ENCODE measurements at places on chromosomes 13 and 19. TPM values are rescaled to one million over a fixed set of nuclear protein-coding genes. Genes with fewer than 3 reads are reported as not detected.

GRCh38 chr13:100514788-100515409, 73.7 kb downstream of the GGACT start:
- no peaks in the 10 kb centered on the region for H3K36me3 ChIP-seq
- H3K4me3 ChIP-seq: no peak overlapping the region
- no peaks in the 10 kb centered on the region for H3K27me3 ChIP-seq
- no peak overlapping the region for H3K27ac ChIP-seq
- no peaks in the 10 kb centered on the region for H3K4me1 ChIP-seq
- peak; percentile 77 for DNase-seq

- no peak overlapping the region for H3K27ac ChIP-seq
- peaks cover 13% of the 10 kb centered on the region for H3K4me1 ChIP-seq
- H3K36me3 ChIP-seq: no peaks in the 10 kb centered on the region
- H3K27me3 ChIP-seq: no peaks in the 10 kb centered on the region
These were observed 148.1 kb upstream of the ZNF536 start for GRCh38 chr19:30223866-30224688.

DNA sequence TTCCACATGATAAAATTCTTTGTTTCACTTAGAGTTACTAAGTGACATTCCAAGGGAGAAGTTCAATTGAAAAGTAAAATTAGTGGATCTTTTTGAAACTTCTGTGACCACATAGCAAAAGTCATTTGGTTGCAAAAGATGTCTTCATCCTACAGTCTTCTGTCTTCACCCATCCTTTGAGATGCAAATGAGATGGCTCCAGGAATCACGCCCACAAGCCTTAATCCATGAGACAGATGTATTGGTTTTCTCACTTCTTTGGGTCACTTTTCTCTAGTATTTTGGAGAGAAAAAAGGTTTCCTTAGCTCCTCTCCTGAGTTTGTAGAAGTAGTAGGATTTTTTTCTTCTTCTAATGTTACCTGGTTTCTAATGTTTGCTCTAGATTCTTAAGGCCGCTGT, 259.5 kb upstream of the SLC10A2 start:
- no peaks in the 10 kb centered on the region for H3K4me1 ChIP-seq
- no peak overlapping the region for H3K4me3 ChIP-seq
- H3K27ac ChIP-seq: no peak overlapping the region
- H3K36me3 ChIP-seq: no peaks in the 10 kb centered on the region
- no peak for DNase-seq
- H3K27me3 ChIP-seq: no peaks in the 10 kb centered on the region

DNA sequence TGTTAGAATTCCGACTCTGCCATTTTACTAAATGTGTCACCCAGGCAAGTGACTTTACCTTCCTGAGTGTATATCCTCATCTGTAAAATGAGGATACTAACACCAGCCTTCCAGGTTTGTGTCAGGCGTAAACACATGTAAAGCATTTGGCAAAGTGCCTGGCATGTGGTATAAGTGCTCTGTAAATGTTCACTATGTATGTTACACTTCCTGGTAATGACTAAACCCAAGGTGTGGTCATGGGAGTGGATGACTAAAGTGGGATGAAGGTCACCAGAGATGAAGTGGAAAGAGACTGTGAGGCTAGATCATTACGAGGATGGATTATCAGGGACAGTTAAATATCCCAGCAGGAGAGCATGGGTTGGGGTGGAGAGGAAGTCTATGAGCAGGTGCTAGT, 25.6 kb downstream of the DEDD2 start:
- no peaks in the 10 kb centered on the region for H3K36me3 ChIP-seq
- H3K27me3 ChIP-seq: no peaks in the 10 kb centered on the region
- no peak overlapping the region for H3K27ac ChIP-seq
- no peak overlapping the region for H3K4me3 ChIP-seq
- H3K4me1 ChIP-seq: no peaks in the 10 kb centered on the region

DNA sequence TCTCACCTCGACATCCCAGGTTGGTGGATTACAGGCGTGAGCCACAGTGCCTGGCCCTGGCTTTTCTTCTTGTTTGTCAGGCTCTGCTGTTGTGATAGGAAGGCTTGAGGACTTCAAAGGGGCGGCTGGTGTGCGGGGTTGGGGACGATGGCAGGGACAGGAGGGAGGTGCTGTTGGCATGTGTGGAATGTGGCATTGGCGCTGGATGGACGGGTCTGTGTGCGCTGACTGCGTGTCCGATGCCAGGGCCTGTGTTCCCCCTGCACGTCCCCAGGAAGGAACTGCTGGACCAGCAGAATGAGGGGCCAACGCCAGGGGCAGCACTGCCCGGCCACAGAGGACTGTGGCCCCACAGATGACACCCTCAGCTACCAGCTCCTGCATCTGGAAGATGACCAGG, 12.7 kb upstream of the PTBP1 start:
- H3K4me1 ChIP-seq: peaks cover 4% of the 10 kb centered on the region
- no peaks in the 10 kb centered on the region for H3K36me3 ChIP-seq
- no peaks in the 10 kb centered on the region for H3K27me3 ChIP-seq
- H3K4me3 ChIP-seq: no peak overlapping the region
- no peak overlapping the region for H3K27ac ChIP-seq

The POU2F2 gene
- total RNA-seq: 4.3 TPM

The EFNB2 gene
- total RNA-seq: 22.7 TPM

The KIR2DL4 gene
- total RNA-seq: not detected

Data from ovary (tissue), 10 donors.